ENCODE measurements at places on chromosomes 7 and 10.

- DNase-seq, result peak; percentile 16
Measured at GRCh38 chr10:18659819-18660535, 746 bp downstream of the ARL5B start.

GRCh38 chr7:117001283-117001682 is 48.0 kb downstream of the ST7 start:
- no peak for DNase-seq

GRCh38 chr7:4519819-4520520 is 162.1 kb upstream of the FOXK1 start:
- no peak for DNase-seq

GRCh38 chr7:53993224-53993623 is 549.0 kb upstream of the VSTM2A start:
- DNase-seq, result no peak

DNA sequence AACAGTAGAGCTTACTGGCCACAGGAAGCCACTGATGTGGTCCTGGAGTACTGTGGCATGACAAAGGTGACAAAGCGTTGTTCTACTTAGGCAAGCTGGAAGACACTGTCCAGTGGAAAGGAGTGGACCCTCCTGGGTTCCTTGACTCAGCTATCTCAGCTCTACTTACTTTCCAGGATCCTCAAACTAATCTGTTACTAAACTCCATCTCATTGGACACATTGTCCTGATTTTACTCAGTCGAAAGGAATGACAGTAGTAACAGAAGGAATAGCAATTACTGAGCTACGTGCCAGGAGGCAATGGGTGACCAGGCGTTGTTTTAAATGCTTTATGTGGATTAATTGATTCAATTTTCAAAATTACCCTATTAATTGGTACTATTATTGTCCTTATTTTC is 41.6 kb downstream of the ABLIM1 start:
- DNase-seq, result no peak

DNA sequence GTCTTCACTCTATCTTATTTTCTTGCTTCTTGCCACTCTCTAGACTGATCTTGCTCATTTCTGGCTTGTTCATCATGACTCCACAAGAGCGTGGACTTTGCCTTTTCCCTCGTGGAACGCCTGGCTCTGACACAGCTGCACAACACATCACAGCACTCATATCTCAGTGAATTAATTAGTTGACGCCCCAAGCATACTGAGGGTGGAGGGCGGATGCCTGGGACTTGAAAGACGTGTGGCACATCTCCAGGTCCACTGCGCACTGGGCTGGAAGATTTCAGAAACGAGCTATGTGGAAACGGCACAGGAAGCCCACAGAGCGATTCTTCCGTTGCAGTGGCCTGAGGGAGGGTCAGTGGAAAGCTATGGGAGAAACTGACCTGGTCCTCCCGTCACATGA is 23.6 kb upstream of the PLEKHA1 start:
- no peak for DNase-seq

- DNase-seq, result peak; percentile 74
Measured at GRCh38 chr7:2405601-2406345, 2.4 kb downstream of the CHST12 start.

- DNase-seq, result no peak
Measured at GRCh38 chr7:116101704-116102103, 71.1 kb upstream of the TFEC start.

DNA sequence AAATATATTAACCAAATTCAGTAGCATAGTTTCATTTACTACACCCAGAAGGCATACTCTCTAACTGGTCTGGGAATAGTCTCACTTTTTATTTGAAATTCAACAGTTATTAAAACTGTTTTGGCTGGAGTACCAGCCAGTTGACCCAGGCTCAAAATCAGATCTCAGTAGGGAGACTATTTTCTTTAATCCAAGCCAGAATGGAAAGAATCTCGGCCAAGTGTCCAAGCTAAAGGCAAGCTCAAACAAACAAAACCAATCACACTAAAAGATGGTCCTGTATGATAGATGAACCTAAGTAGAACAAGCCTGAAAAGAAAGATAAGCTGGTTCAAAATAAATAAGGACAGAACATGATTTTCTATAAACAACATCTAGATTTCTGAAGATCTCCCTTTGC is 259.6 kb upstream of the POM121L12 start:
- no peak for DNase-seq

DNA sequence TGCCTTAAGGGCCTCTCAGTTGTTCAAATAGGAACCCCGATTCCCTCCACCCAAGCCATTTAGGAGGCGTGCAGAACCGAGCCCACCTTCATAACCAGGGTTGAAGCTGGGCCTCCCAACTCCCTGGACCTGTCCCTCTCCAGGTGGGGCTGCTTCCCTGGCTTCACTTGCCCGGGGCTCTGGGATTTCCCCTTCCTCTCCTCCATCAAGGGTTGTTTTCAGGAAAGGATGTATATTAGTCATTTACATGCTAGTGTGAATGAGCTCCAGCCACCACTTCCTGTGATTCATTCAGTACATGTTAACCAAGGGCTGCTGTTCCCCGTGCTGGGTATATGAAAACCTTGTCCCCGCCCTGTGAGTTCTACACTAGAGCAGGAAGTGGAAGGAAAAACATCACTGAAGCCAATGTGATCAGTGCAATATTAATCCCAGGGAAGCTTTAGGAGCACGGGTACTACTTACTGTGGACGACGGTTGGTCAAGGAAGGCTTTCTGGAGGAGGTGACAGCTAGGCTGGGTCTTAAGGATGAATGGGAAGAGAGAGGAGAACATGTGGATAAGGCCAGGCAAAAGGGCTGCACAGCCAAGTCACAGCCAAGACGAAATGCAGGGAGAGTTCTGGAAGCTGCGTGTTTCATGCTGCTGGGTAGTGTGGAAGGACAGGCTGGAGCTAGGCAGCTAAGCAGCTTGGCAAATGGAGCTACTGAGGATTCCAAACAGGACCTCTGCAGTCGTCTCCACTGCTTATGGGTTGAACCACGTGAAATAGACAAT is 150.1 kb upstream of the SHH start:
- no peak for DNase-seq

DNA sequence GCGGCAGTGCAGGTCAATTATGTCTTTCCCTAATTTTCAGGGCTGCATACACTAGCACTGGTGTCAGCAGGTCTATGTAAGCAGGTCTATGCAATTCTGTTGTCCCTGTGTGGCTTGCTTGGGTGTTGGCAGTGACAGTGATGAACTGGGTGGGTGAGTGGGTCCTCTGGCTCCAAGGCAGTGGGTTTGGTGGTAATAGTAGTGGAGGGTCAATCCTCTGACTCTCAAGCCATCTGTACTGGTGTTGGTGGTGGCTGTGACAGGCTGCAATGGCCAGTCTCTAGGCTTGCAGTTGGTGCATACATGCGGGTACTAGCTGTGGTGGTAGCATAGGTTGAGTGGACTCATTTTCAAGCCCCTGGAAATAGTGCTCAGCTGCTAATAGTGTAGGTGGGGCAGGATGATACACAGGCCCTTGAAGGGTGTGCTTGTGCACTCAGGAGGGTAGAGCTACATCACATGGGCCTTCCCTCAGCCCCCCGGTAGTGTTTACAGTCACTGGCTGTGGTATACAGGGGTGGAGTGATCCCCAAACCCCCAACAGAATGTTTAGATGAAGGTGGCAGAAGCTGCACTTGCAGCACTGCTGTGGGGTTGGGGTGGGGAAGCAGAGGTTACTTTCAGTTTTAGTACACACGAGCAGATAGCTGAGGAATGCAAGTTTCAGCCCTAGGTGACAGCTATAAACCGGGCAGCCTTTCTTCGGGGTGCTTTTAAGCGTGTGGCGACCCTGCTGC is 331.3 kb downstream of the PCDH15 start:
- no peak for DNase-seq

GRCh38 chr10:91816981-91817380 is 18.8 kb downstream of the TNKS2 start:
- no peak for DNase-seq

DNA sequence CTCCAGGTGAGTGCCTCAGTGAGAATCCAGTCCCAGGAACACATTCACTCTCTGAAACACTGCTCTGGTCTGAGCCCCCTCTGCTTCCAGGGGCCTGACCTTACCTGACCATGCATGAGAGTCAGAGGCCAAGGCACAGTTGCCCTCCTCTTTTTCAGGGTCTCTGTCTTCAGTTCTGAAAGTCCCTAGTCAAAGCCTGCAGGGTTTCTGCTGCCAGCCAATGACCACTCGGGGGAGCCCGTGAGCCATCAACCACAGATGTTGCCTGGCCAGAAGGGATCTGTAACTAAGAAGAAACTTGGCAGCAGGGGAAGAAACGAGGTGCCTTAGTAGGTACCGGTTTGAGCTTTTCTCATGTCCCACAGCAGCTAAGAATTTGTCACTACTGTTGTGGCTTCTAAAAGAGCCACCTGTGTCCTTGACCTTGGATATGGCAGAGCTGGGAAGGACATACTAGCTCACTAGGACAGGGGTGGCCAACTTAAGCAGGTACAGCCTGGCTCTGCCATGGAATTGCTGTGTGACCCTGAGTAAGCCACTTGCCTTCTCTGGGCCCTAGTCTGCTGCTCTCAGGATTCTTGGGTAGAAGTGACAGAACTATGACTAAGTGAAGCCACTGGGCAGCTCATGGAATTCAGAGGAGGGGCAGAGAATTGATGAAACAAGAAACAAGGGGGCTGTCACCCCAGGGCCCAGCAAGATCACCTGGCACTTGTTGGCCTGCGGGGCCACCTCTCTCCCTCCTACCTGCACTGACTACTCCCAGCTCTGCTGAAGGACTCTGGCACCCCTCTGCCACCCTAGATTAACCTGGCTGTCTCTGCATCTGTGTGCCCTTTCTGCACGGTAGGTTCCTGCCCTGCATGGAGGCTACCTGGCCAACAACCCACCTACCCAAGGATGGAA is 83.8 kb upstream of the GPR26 start:
- peak; percentile 20 for DNase-seq

DNA sequence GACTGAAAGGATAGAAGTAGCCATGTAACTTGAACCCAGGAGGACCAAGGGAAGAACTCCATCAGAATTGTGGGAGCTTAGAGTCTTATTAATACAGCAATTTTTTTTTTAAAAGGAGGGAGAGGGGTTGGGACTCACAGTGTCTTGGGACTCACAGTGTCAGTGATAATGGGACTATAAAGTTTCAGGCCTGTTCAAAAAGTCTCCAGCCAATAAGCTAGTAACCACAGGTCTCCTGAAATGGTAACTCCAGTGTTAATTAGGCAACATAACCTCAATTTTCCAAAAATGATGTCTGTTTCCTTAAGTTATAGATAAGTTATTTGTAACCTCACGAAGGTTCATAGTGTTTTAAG is 2.4 kb upstream of the HNRNPH3 start:
- DNase-seq, result no peak

- no peak for DNase-seq
Measured at GRCh38 chr10:9786101-9786500, 1231.6 kb upstream of the CELF2 start.

GRCh38 chr10:77461636-77462296 is 175.8 kb downstream of the KCNMA1 start:
- no peak for DNase-seq

GRCh38 chr10:97534746-97535367 is 36.1 kb downstream of the UBTD1 start:
- DNase-seq, result no peak

DNA sequence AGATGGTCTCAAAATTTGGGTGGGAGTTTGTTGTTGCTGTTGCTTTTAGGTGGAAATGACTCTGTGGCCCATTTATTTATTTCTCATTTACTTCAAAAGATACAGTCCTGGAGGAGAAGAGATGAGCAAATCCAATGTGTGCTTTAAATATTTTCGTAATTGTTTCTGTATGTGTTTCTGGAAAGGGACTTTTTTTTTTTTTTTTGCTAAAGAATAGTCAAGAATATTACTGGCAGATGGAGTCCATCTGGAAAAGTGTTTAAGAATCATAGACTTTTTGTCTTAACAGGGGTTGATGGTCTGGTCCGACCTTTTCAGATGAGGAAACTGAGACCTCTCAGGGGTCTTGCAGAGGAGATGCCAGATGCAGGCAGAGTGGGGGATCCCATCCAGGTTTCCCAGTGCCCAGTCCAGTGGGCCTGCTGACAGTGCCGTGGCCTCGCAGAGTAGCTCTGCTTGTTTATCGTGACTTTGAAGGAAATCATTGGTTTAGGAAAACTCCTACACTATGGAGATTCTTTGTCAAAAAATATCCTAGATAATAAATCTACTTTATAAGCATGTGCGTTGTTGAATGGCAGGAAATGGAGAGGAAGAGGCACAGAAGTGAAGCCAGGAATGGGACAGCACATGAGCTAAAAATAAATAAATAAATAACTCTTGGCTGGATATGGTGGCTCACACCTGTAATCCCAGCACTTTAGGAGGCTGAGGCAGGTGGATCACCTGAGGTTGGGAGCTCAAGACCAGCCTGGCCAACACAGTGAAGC is 164.3 kb upstream of the SVIL start:
- no peak for DNase-seq
